Vagina (tissue), 2 donors: ENCODE measurements at places on chromosomes 12 and 14.

- no peak for DNase-seq
Measured at GRCh38 chr12:101746661-101747060, 7.4 kb upstream of the SYCP3 start.

- no peak for DNase-seq
Measured at GRCh38 chr14:89902881-89903280, 51.6 kb downstream of the EFCAB11 start.

- DNase-seq = no peak
Measured at GRCh38 chr12:94386422-94386821, 73.2 kb downstream of the CEP83 start.

GRCh38 chr12:112354399-112354798 lies 27.8 kb downstream of the HECTD4 start:
- DNase-seq = no peak

GRCh38 chr14:67919259-67920032 lies 99.9 kb downstream of the RAD51B start:
- DNase-seq = no peak
